Fibroblast of upper back skin (primary cell): ENCODE measurements at places on chromosomes 3 and 15.

GRCh38 chr15:78065284-78065872 is 12.1 kb downstream of the TBC1D2B start:
- peak; percentile 97 for DNase-seq

DNA sequence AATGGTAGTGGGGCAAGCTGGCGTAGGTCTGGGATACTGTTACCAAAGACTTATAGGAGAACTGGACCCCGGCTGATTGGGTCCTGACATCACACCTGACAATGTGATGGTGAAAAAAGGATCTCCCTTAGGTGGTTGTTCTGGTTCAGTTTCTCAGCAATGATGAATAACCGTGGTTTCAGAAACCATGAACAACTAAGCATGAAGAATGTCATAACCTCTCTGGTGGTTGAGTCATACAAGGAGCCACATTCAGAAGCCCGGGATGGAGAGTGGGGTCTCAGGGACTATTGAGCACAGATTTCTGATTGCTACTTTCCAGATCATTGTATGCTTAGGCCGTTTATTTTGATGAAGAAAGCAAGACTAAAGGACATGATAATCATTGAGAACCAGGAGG is 17.4 kb downstream of the GPR160 start:
- DNase-seq, result peak; percentile 55

GRCh38 chr3:124461838-124462632 is 268.2 kb upstream of the UMPS start:
- no peak for DNase-seq

DNA sequence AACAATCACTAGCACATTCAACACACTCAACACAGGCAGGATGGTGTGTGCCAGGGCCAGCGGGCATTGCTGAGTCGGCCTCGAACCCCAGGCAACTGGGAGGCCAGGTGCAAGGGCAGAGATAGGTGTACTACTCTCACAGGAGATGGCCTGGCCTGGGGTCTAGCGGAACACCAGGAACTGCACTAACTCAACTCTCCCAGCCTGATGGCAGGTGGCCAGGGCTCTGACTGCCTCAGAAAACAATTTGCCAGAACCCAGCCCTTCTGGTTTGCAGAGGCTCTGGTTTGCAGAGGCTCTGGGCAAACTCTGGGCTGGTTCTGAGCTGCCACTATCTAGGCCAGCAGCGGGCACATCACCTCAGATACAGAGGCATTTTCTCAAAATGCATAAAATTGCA is 229.2 kb upstream of the CHRNA7 start:
- DNase-seq, result peak; percentile 18

- DNase-seq, result no peak
Observed at GRCh38 chr15:34116620-34117019, 14.7 kb downstream of the PGBD4 start.

DNA sequence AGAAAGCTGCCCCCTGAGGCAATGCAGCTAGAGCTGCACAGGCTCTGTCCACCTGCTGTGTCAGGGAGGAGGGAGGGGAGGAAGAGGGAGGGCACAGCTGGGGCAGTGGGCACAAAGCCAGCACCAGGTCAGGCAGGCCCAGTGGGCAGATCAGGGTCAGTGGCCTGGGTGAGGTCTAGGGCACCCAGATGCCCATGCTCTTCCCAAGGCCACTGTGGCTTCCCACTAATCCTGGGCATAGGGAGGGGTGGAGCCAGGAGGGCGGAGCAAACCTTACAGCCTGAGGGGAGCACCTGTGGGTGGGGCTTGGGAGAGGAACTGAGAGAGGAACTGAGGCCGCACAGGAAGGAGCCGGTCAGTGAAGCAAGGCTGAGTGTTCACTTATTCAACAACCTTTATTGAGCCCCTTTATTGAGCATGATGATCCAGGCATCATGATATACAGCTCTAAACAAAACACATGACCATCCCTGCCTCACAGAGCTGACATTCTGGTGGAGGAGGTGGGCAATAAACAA is 55.0 kb downstream of the RHCG start:
- no peak for DNase-seq
